Left hindlimb (tissue), 1 donor: ENCODE measurements at places on chromosomes 1 and 21.

- DNase-seq = no peak
These were observed 4.0 kb upstream of the ABCG1 start for GRCh38 chr21:42214921-42215320.

DNA sequence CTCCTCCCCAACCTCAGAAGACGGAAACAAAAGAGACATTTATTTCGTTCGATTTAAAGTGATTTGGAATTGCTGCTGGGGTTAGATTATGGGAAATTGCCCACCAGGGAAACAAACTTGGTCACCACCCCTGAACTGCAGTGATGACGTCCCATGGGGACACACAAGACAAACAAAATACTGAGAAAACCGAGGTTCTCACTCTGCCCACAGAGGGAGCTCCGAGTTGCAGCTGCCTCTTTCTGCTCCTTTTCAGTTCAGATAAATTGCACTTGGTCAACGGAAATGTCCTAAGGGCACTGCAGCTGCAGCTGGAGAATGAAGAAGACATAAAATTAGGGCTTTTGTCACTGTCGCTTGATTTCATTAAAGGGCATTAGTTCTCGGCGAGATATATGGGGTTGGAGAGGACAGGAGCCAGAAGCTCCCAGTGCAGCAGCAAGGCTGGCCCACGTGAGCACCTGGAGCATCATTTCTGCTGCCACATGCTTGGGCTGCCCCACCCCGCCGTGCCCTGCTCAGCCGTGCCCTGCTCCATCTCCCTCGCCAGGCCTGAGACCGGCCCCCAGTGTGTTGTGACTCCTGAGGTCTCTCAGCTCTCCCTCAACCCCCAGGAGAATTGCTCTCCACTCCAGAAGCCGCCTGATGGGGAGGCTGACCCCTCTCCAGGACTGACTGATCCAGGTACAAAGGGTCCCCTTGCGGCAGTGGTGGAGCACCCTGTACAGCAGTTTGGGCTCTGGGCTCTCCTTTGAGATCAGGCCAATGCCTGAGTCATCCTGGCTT lies 231.7 kb upstream of the AJAP1 start:
- no peak for DNase-seq

GRCh38 chr1:205925736-205926135 lies 17.5 kb downstream of the SLC26A9 start:
- DNase-seq = no peak

GRCh38 chr1:36355811-36356210 lies 29.9 kb downstream of the STK40 start:
- DNase-seq = no peak

DNA sequence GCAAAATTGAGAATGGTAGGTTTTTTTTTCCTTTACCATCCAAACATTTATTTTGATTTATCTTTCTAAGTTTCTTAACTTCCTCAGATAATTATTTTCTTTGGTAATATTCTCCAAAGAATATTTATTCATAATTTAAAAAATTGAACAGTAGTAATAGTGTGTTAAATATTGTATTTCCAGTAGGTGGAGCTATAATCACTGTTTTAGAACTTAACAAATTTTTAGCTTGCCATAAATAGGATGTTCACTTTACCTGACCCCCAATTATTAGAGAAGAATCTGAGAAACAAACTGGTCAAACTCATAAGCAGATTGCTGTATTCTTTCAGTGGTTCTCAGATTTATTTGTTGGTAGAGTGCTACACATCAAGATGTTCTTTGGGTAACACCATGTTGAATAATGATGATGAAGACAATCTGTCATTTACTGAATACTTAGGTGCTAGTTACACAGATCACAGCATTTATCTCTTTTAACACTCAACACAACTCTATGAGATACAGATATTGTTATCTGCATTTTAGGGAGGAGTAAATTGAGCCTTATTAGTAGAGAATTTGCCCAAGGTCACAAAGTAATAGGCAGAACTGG lies 82.4 kb upstream of the GPR88 start:
- no peak for DNase-seq

GRCh38 chr1:66282891-66283621 lies 250.9 kb upstream of the SGIP1 start:
- no peak for DNase-seq

- no peak for DNase-seq
These were observed 2.1 kb upstream of the PDIK1L start for GRCh38 chr1:26109229-26110164.

DNA sequence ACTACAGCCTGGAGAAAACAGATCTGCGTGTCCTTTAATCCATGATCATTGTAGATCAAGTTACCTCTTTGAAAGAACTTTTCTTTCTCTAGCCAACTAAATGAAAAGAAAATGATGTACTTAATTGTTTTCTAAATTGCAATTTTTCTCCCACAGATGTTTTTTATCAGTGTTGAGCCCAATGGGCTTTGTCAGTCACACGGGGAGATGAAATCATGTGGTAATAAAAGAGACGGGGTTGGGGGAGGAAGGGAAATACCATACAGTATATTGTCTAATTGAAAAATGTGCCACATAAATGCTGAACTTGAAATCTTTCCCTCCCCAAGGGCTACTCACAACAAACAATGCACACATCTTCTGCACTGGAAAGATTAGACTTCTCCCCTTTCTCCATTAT lies 58.4 kb downstream of the NTMT2 start:
- DNase-seq = no peak

GRCh38 chr1:154575951-154576566 lies 8.5 kb downstream of the CHRNB2 start:
- no peak for DNase-seq

DNA sequence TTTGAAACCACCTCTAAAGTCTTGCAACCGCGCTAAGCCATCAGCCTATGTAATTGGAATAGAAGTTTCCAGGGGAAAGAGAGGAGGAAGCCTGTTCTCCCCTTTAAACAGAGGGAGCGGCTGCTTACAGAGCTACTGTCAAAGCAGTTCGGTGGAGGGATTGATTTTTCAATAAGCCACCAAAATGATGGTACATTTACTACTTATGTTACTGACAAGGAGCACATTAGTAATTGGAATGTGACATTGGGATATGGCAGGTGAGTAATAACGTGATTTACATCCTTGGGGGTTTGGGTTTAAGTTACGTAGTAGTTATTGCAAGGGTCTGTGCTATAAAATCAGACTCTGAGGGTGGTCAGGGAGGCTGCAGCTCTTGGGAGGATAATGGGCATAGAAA lies 257.3 kb downstream of the KAZN start:
- no peak for DNase-seq

DNA sequence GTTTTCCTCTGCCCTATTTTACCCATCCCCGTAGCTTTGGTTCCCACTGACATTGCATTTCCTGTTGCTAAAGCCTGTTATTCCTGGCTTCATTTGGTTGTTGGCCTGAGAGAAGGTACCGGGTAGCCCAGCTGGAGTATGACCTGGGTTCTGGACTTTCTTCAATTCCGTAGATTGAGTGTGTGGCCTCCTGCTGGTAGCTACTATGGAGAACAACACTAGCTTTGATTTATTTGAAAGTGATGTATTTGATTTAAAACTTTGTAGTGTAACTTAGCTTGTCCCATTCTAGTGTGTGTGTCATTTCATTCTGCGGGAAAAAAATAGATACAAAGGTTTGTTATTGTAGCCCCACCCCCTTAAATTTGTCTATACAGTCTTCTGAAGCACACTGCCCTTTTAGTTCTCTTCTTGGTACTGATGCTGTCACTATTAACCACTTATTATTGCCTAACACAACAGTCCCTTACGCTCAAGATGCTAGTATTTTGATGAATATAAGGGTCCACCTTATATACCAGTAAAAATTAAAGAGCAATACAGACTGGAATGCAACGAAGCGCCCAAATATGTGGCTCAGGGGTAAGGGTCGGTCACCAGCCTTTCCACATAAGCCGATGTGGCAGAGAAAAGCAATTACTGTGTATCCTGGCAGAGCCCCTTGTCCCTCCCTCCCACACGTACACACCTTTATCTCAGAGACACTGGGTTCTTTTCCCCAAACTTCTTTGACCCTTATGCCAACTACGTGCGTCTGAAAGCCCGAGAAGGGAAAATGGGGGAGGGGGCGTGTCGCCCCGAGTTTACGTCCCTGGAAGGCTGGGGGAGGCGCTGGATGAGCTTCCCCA lies 643 bp upstream of the MOV10 start:
- DNase-seq = peak; percentile 39

- no peak for DNase-seq
These were observed 313.5 kb downstream of the ZNF326 start for GRCh38 chr1:90308421-90308820.

GRCh38 chr1:228353601-228354371 lies 52.8 kb downstream of the TRIM11 start:
- DNase-seq = peak; percentile 10

- DNase-seq = no peak
These were observed 15.4 kb downstream of the FLVCR1 start for GRCh38 chr1:212873518-212873917.

DNA sequence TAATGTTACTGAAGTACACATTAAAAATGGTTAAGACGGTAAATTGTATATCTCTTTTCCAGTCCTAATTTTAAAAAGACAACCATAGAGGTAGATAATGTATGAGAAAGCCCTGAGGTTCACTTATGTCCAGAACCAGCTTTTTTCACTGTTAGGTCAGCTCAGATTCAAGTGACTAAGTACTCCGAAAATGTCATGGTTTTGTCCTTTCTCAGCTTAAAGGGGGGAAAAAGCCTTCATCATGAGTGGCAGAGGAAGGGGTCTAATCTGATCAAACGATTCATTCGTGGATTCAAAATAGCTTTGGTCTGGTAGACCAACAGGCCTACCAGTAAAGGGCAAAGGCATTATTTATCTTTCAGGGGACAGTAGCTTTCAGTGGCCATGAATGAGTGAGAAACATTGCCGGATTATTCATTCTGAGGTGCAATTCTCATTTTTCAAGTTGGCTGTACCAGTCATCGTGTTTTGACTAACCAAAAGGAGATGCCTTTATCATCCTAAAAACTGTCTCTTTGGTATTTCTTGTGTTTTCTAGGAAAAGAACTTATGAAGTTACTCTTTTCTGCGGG lies 208.4 kb downstream of the HHIPL2 start:
- no peak for DNase-seq

DNA sequence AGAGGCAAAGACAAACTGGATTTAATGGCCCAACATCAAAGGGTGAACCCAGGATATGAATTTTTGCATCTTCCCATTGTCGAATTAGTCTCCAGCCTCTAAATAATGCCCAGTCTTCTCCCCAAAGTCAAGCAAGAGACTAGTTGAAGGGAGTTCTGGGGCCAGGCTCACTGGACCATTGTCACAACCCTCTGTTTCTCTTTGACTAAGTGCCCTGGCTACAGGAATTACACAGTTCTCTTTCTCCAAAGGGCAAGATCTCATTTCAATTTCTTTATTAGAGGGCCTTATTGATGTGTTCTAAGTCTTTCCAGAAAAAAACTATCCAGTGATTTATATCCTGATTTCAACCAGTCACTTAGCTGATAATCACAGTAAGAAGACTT lies 26.5 kb downstream of the CD53 start:
- no peak for DNase-seq

DNA sequence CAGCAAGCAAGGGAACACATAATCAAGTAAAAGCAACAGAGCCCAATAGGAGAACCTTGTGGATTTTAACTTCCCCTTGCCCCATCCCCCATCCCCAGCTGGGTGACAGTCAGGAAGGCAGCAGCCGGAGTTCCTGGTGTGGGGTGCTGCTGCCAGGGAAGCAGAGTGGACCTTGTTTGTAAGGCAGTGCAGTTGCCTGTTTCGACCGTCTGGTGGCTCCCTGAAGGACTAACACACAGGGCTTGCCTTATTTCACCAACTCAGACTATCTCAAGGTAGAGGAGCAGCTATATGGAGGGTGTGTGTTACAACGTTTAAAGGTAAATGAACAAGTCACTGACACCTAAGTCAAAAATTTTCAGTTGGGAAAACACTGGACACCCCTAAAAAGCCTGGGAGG lies 6.6 kb downstream of the KRTAP10-8 start:
- no peak for DNase-seq

DNA sequence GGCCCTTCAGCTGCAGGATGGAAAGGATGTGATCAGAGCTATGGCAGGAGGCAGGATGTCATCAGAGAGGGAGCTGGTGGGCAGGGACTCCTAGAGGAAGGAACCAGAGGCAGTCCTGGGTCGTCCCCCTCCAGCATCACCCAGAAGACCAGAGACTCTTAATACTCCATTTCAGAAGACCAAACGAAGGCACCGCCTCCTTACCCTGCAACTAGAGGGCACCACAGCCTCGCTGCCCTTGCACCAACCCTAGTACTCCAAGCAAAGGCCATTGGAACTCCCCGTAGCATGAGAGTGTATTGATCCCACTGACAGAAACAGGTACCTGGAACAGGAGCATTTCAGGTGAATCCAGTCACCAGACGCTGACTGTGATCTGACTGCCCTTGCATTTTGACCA lies 598.1 kb downstream of the NPHP4 start:
- no peak for DNase-seq

DNA sequence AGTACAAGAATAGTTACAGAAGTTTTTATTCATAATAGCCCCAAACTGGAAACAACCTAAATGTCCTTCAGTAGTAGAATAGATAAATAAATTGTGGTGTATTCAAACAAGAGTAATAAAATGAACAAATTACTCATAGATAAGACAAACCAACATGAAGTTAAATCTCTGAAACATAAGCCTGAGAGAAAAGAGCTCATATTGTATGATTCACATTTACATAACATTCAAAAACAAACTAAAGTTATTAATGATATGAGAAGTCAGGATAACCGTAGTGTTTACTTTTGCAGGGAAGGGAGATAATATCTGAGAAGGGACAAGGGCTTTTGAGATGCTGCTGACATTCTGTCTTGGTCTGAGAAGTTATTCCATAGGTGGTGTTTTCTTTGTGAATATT lies 13.5 kb downstream of the STPG1 start:
- DNase-seq = no peak

GRCh38 chr1:7421471-7422075 lies 349.5 kb upstream of the VAMP3 start:
- DNase-seq = peak; percentile 23

GRCh38 chr1:220182111-220182510 lies 88.2 kb downstream of the IARS2 start:
- DNase-seq = no peak

DNA sequence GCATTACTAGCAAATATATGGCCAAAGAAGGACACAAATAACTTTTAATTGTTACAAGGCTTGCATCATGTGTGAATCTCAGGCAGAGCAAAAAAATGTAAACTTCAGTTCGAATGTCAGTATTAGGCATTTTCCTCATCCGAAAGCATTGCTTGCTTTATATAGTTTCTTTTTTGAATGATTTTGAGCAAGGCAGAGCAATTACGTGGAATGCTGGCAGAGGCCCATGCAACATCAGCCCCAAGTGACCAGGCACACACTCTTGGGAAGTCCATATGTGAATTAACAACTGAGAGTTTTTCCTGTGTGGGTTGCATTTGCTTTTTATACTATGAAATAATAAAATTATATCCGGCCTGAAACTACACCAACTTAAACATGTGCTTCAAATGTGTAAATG lies 274.8 kb downstream of the PTPRC start:
- no peak for DNase-seq

GRCh38 chr1:21263052-21263429 lies 27.2 kb downstream of the ECE1 start:
- no peak for DNase-seq
